ENCODE measurements at places on chromosomes 7 and 10. TPM values are rescaled to one million over a fixed set of nuclear protein-coding genes. Genes with fewer than 3 reads are reported as not detected.

GRCh38 chr10:5569568-5569967, 44.8 kb downstream of the CALML3 start:
- H3K4me1 ChIP-seq, result peaks cover 4% of the 10 kb centered on the region
- no peak for DNase-seq
- no peak overlapping the region for H3K27ac ChIP-seq
- no peaks in the 10 kb centered on the region for H3K27me3 ChIP-seq
- no peaks in the 10 kb centered on the region for H3K36me3 ChIP-seq

DNA sequence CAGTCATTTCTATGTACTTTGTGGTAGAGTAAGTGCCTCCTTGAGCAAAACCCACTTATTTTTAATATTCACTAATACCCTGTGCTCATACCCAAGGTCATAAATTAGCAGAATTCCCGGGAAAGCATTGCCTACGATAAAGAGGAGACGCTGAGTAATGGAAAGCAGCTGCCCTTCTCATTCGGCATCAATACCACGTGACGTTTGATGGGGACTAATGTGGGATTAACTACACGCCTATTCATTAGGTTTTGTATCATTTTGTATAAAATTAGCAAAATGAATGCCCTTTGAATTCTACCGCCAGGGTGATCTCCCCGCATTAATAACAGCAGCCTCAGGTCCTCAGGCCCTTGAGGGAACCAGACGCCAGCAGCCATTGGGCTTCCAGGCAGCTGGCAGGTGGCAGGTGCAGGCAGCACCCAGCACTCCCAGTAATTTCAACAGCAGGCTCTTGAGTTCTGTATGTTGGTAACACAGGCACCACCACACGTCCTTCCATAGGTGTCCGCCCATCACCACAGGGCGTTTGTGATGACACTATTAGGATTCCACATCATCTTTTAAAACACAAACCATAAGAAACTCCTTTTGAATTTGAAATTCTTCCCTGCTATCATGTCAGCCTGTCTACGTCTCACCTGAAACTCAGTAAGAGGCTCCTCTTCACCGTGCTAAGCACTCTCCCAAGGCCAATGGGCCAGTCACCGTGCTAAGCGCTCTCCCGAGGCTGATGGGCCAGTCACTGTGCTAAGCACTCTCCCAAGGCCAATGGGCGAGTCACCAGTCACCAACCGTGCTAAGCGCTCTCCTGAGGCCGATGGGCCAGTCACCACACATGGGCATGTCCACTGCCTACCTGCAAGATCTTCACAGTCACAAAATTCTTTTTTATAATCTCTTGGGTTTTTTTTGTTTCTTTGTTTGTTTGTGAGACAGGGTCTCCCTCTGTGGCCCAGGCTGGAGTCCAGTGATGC, 509.4 kb downstream of the PTPRN2 start:
- no peak for DNase-seq
- no peak overlapping the region for H3K27ac ChIP-seq
- no peaks in the 10 kb centered on the region for H3K4me1 ChIP-seq
- no peaks in the 10 kb centered on the region for H3K27me3 ChIP-seq
- no peaks in the 10 kb centered on the region for H3K36me3 ChIP-seq

- no peak overlapping the region for H3K4me3 ChIP-seq
- no peaks in the 10 kb centered on the region for H3K4me1 ChIP-seq
- no peak overlapping the region for H3K27ac ChIP-seq
- H3K36me3 ChIP-seq, result no peaks in the 10 kb centered on the region
Observed at GRCh38 chr10:91313796-91314485, 93.5 kb downstream of the PCGF5 start.

DNA sequence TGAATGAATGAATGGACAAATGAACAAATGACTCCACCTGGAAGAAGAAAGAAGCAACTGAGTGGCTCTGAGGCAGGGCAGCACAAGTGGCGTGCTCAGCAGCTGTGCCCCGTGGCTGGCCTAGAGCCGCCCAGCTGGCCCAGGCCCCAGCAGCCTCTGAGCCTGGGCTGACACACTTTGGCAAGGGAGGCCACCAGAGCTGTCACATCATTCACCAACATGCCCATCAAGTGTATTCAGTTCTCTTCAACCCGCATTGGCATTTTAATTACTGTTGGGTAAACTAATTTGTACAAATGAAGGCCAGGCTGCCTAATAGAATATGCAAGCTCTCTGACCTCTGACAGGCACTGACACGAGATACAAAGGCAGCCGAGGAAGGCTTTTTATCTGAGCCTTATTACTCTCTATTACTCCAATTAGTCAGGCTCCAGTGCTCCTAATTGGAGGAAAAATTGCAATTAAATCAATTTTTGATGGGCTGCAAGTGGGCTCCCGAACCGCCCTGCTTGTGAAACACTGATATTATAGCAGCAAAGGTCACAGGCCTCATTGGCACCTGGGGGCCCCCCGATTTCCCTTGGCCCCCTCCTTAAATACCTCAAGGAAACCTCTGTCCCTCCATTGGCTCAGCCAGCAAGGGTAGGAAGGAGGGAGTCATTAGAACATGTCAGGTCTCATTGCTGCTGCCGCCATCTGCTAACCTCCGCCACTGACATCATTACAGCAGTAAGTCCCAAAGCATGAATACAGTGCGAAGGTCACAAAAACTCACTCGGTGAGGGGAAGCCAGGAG, 41.9 kb downstream of the DPCD start:
- no peak for DNase-seq
- H3K27ac ChIP-seq, result no peak overlapping the region
- H3K27me3 ChIP-seq, result no peaks in the 10 kb centered on the region
- H3K36me3 ChIP-seq, result peaks cover 1% of the 10 kb centered on the region
- H3K4me3 ChIP-seq, result no peak overlapping the region

DNA sequence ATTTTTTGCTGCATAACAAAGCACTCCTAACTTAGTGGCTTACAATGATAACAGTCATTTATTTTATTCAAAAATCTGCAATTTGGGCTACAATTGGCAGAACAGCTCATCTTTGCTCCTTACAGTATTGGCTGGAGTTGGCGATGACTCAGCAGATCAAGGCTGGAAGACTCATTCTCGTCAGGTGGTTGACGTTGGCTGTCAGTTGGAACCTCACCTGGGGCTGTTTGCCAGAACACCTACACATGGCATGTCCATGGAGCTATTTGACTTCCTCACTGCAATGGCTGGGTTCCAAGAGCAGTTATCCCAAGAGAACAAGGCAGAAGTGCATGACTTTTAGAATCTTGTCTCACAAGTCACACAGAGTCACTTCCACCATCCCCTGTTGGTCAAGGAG, 75.1 kb downstream of the NOD1 start:
- no peak overlapping the region for H3K27ac ChIP-seq
- no peak overlapping the region for H3K4me3 ChIP-seq
- H3K4me1 ChIP-seq, result no peaks in the 10 kb centered on the region
- no peaks in the 10 kb centered on the region for H3K27me3 ChIP-seq
- H3K36me3 ChIP-seq, result no peaks in the 10 kb centered on the region
- DNase-seq, result no peak

- DNase-seq, result no peak
- H3K27me3 ChIP-seq, result no peaks in the 10 kb centered on the region
- no peaks in the 10 kb centered on the region for H3K4me1 ChIP-seq
- H3K4me3 ChIP-seq, result no peak overlapping the region
- H3K36me3 ChIP-seq, result no peaks in the 10 kb centered on the region
Observed at GRCh38 chr10:51203359-51203758, 129.1 kb downstream of the PRKG1 start.

- no peaks in the 10 kb centered on the region for H3K27me3 ChIP-seq
- peak; percentile 40 for DNase-seq
- no peaks in the 10 kb centered on the region for H3K36me3 ChIP-seq
- no peak overlapping the region for H3K4me3 ChIP-seq
- H3K27ac ChIP-seq, result no peak overlapping the region
Observed at GRCh38 chr10:48940958-48941357, 1.3 kb upstream of the LRRC18 start.

GRCh38 chr7:142898377-142899170, 13.0 kb upstream of the TRPV6 start:
- H3K4me1 ChIP-seq, result no peaks in the 10 kb centered on the region
- no peak overlapping the region for H3K27ac ChIP-seq
- no peak for DNase-seq
- H3K4me3 ChIP-seq, result no peak overlapping the region
- H3K36me3 ChIP-seq, result no peaks in the 10 kb centered on the region

DNA sequence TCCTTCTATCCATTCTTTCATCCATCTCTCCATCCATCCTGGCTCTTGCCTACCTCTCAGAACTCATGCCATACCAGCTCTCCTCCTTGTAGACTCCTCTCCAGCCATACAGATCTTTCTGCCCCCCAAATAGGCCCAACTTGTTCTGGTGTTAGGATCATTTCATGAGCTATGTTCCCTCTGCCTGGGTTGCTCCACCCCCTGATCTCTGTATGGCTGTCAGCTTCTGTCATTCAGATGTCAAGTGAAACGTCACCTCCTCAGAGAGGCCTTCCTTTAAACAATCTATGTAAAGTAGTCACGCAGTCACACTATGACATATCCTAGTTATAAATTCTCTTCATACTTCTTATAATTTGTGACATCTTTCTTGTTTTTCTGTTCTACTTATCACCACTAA, 42.3 kb upstream of the PNLIPRP3 start:
- H3K27ac ChIP-seq, result no peak overlapping the region
- no peaks in the 10 kb centered on the region for H3K4me1 ChIP-seq

GRCh38 chr7:141702047-141702567, at the start of gene DENND11:
Gene DENND11 (minus strand): TSS chr7:141702166. CDS start chr7:141702153, 13 bp downstream.
- H3K36me3 ChIP-seq, result no peaks in the 10 kb centered on the region
- no peaks in the 10 kb centered on the region for H3K27me3 ChIP-seq
- peak within 1 kb of the TSS; percentile 82 for H3K27ac ChIP-seq
- DNase-seq, result peak; percentile 73
- no peaks in the 10 kb centered on the region for H3K4me1 ChIP-seq
- peak within 1 kb of the TSS; percentile 84 for H3K4me3 ChIP-seq

GRCh38 chr10:19947656-19948055, 131.4 kb downstream of the PLXDC2 start:
- H3K27ac ChIP-seq, result peak overlapping the region; percentile 71
- H3K27me3 ChIP-seq, result no peaks in the 10 kb centered on the region
- H3K4me3 ChIP-seq, result no peak overlapping the region
- no peak for DNase-seq
- no peaks in the 10 kb centered on the region for H3K36me3 ChIP-seq

GRCh38 chr10:64041185-64041988, 520.2 kb downstream of the REEP3 start:
- H3K4me3 ChIP-seq, result peak overlapping the region; percentile 45
- H3K36me3 ChIP-seq, result no peaks in the 10 kb centered on the region
- no peak overlapping the region for H3K27ac ChIP-seq
- no peaks in the 10 kb centered on the region for H3K27me3 ChIP-seq
- peak; percentile 79 for DNase-seq

DNA sequence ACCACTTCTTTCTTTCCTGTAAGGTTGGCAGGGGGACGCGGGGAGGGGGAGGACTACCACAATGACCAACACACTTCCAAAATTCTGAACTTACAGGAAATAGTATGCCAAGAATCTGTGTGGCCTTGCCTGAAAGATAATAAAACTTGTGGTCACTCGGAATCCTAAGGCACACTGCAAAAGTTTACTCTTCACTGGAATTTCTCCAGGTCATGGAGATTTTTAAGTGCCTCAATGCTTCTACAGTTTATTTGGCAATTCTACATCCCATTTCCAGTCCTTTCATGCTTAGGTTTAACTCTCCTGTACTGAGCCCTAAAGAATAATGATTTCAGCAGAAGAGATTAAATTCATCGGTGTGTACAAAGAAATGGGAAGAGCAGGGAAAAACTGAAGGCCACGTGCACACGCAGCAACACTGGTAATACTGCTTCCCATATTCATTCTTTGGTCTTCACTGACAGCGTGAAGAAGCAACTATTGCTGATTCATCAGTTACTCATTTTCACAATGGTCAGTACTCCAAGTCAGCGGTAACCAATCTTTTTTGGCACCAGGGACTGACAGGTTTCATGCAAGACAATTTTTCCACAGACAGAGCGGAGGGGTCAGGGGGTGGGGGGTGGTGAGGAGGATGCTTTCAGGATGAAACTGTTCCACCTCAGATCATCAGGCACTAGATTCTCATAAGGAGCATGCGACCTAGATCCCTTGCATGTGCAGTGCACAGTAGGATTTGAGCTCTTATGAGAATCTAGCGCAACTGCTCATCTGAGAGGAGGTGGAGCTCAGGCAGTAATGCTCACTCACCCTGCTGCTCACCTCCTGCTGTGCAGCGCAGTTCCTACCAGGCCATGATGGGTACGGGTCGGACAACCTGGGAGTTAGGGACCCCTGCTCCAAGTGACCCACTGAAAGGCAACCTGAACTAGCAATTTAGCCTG, 9.8 kb downstream of the LARP4B start:
- no peaks in the 10 kb centered on the region for H3K36me3 ChIP-seq
- H3K4me1 ChIP-seq, result peaks cover 10% of the 10 kb centered on the region
- no peak overlapping the region for H3K27ac ChIP-seq

- DNase-seq, result no peak
- H3K4me1 ChIP-seq, result peaks cover 4% of the 10 kb centered on the region
- H3K4me3 ChIP-seq, result no peak overlapping the region
- H3K27ac ChIP-seq, result no peak overlapping the region
- H3K27me3 ChIP-seq, result no peaks in the 10 kb centered on the region
- H3K36me3 ChIP-seq, result no peaks in the 10 kb centered on the region
Observed at GRCh38 chr10:69508738-69509340, 57.6 kb downstream of the TSPAN15 start.

- no peaks in the 10 kb centered on the region for H3K4me1 ChIP-seq
- no peaks in the 10 kb centered on the region for H3K27me3 ChIP-seq
- no peak for DNase-seq
Observed at GRCh38 chr7:101991860-101992259, 174.4 kb downstream of the CUX1 start.

- no peak overlapping the region for H3K4me3 ChIP-seq
- no peak overlapping the region for H3K27ac ChIP-seq
- H3K4me1 ChIP-seq, result no peaks in the 10 kb centered on the region
- no peaks in the 10 kb centered on the region for H3K27me3 ChIP-seq
- no peaks in the 10 kb centered on the region for H3K36me3 ChIP-seq
Observed at GRCh38 chr7:11193888-11194287, 220.2 kb downstream of the PHF14 start.

DNA sequence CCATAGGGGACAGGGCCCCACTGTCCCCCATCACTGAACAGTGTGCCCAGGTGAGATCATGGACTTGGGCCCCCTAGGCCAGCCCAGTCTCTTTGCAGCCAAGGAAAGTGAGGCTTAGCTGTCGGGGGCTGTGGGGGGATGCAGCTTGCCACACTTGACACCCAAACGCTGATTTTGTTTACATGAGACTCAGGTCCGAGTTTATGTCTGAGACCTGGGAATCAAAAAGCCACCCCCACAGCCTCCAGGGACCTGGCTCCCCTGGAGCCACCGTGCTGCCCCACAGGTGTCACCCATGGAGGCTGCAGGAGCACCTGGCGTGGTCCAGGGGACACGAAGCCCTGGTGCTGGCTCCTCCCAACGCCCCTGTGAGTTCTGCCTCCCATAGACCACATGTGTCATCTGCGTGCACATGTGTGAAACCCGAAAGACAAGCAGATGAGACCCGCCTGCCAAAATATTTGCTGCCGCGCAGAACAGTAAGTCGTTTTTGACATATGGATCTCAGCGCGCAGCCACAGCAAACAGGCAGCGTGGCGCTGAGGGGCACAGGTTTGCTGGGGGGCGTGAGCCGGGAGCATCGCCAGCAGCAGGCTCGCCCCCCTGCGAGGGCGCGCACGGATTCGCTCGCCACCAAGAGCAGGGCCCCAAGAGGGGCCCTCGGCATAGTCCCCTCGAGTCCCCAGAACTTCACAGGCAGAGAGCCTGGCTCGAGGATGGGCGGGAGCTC, 112.3 kb downstream of the LHPP start:
- no peaks in the 10 kb centered on the region for H3K36me3 ChIP-seq
- H3K4me1 ChIP-seq, result no peaks in the 10 kb centered on the region
- no peak for DNase-seq
- no peak overlapping the region for H3K4me3 ChIP-seq
- no peak overlapping the region for H3K27ac ChIP-seq

CALHM3 gene
- not detected for total RNA-seq

DLX5 gene
- not detected for total RNA-seq

NAT16 gene
- not detected for total RNA-seq

BLNK gene
- not detected for total RNA-seq

BLVRA gene
- 36.1 TPM for total RNA-seq

MRC1 gene
- total RNA-seq, result 15.1 TPM

TRIL gene
- 13.5 TPM for total RNA-seq
